ENCODE measurements at places on chromosomes 1 and 21.

GRCh38 chr1:158203693-158204457 lies 23.2 kb downstream of the CD1D start:
- no peak for DNase-seq

- DNase-seq = no peak
Observed at GRCh38 chr1:34578306-34578705, 176.5 kb upstream of the GJB5 start.

GRCh38 chr1:157487504-157487903 lies 64.8 kb downstream of the FCRL5 start:
- no peak for DNase-seq

DNA sequence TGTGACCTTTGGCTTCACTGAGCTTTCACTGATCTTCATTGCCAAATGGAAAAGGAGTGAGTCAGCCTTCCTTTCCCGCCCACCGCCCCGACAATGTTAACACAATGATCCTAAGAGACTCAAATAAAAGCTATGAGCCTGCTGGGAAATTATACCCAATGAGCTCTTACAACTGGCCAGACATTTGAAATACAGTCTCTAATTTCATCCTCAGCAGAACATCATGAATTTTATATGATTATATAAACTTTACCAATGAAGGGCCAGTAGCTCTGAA lies 252.5 kb downstream of the SIPA1L2 start:
- no peak for DNase-seq

GRCh38 chr1:30642391-30643120 lies 80.8 kb downstream of the MATN1 start:
- no peak for DNase-seq

DNA sequence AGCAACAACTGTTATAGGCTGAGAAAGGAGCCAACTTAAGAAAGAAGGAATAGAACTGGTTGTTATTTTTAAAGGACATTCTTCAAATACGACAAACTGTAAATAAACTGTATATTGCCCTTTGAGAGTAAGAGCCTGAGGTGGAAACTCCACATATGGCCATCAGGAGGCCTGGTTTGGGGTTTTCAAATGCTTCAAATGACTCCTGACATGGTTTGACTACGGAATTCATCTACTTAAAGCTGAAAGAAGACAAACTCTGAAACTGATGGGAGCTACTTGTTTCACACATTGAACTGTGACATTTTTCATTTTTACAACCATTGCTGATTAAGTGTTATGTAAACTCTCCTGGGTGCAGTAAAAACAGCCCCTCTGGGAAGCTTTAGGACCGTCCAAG lies 59.8 kb downstream of the NGF start:
- DNase-seq = no peak

GRCh38 chr1:207321790-207322645 lies 540 bp downstream of the CD55 start:
- no peak for DNase-seq

GRCh38 chr21:36861595-36862323 lies 104.7 kb downstream of the HLCS start:
- DNase-seq = no peak

GRCh38 chr1:227558732-227559262 lies 4.6 kb upstream of the ZNF678 start:
- no peak for DNase-seq

GRCh38 chr1:218330043-218330623 lies 15.0 kb upstream of the TGFB2 start:
- no peak for DNase-seq

DNA sequence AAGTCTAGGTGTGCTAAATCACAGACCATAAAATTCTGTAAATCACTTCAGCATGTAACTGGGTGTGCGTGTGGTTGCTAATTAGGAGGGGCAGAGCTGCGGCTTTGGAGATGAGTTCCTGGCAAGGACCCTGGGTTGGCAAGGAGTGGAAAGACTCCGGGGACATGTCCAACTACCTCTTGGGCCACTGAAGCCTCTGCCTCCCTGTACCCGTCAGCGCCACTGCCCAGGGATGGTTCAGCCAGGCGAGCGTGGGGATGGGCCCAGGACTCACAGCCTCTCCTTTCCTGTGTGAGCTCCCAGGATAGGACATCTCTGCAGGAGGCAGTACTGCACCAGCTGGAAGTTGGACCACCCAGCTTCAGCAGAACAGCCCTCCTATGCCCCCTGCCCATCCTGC lies 386.4 kb upstream of the VAMP3 start:
- DNase-seq = no peak
